BJ (cell line): ENCODE measurements at places on chromosomes 5 and 9. TPM values are rescaled to one million over a fixed set of nuclear protein-coding genes. Genes with fewer than 3 reads are reported as not detected.

The EIF4E1B gene
- not detected in 2 replicates for polyA plus RNA-seq

DNA sequence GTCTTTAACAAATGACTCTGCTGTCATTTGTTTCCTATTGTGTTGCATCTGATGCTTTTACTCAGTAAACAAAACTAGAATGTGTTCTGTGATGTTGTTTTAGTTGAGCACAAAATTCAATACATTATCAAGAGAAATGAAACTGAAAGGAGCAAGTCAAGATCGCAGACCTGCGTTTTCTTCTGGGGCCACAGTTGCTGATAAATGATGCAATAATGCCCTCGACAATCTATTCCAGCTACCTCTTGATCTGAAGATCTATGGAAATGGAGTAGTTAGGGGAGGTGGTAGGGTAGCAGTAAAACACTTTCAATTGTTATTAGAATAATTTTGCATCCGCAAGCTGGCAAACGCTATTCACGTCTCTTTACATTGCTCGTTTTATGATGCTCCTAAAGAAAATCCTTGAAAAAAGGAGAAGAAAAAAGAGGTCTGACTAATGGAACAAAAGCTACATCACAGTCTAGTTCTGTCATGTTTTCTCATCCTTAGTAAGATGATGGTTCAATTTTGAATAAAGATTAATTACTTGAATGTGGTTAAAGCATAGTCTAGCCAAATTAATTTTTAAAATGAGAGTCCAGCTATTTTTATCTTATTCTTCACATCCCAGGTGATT, 1.6 kb downstream of the ZNF366 start:
- DNase-seq = no peak

GRCh38 chr5:2848619-2849018, 97.1 kb upstream of the IRX2 start:
- DNase-seq = no peak

- DNase-seq = no peak
Measured at GRCh38 chr9:96449523-96449844, 485 bp upstream of the HABP4 start.
